ENCODE measurements at places on chromosomes 3 and 15.

DNA sequence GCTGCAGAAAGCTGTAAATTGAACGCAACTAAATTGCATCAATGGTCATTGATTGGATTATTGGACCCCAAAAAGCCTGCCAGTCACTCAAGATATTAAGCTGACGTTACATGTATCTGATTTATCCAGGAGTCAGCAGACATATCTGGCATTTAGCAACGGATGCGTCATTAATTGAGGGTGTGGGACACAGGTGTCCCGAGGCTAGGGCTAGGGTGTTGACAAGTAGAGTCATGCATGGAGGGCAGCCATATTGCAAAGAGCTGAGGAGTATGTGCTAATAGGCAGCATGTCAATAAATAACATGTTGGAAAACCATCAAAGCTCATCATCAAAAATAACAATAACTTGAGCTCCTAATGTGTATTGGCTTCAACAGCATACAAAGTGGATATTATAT is 234.5 kb upstream of the GOLGA6L4 start:
- no peak for DNase-seq

GRCh38 chr3:21654241-21654640 is 96.8 kb downstream of the ZNF385D start:
- no peak for DNase-seq

- DNase-seq: no peak
These were observed 466.4 kb downstream of the DIPK2A start for GRCh38 chr3:144437989-144438388.

- peak; percentile 32 for DNase-seq
These were observed 815 bp downstream of the ULK4 start for GRCh38 chr3:41960826-41961750.

DNA sequence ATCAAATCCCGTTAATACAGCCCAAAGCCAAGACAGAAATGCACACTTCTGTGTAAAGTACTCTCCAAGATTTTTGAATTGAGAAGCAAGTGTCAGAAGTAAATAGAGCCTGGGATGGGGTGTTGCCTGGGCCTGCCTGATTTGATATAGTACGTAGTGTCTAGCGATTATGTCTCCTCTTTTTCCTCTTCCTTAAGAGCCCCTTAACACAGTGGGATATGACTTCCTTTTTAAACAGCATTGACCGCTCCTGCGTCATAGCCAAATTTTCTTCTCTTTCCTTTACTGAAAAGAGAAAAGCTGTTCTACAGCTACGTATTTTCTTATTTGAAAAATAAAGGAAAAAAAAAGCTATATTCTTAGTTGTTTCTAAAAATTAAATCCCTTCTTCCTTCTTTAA is 97.7 kb downstream of the PLCL2 start:
- no peak for DNase-seq

DNA sequence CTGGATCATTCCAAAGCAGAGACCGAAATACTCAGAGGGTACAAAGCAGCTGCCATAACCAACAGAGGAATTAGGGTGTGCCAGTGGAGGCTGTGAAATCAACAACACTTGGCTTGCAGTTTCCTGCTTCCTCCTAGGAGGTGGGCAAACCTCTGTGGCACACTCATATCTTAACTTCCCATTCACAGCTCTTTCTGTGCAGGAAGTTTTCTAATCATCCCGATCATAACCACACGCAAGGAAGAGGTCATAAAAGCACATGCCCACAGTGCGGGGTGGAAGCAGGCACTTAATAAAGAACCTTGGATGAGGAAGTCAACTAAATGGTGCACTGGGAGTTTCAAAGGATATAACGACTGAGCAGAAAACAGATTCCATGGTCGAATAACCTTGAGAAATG is 5.1 kb downstream of the SCAMP2 start:
- no peak for DNase-seq

Measured in left renal cortex interstitium (tissue), 4 donors.